Ureter (tissue), 1 donor: ENCODE measurements at places on chromosomes 1 and 21. TPM values are rescaled to one million over a fixed set of nuclear protein-coding genes. Genes with fewer than 3 reads are reported as not detected.
A peak's percentile ranks its signal among the peaks of the same experiment; 100 is the strongest.

OXCT2 gene
- total RNA-seq: 1.1 TPM

GRCh38 chr1:227896710-227897655 lies 50.7 kb downstream of the WNT9A start:
- DNase-seq: peak; percentile 38

GBP1 gene
- 39.3 TPM for total RNA-seq

GBP4 gene
- total RNA-seq: 13.6 TPM
